NCI-H1930 (cell line): ENCODE measurements at places on chromosomes 12 and 14.

DNA sequence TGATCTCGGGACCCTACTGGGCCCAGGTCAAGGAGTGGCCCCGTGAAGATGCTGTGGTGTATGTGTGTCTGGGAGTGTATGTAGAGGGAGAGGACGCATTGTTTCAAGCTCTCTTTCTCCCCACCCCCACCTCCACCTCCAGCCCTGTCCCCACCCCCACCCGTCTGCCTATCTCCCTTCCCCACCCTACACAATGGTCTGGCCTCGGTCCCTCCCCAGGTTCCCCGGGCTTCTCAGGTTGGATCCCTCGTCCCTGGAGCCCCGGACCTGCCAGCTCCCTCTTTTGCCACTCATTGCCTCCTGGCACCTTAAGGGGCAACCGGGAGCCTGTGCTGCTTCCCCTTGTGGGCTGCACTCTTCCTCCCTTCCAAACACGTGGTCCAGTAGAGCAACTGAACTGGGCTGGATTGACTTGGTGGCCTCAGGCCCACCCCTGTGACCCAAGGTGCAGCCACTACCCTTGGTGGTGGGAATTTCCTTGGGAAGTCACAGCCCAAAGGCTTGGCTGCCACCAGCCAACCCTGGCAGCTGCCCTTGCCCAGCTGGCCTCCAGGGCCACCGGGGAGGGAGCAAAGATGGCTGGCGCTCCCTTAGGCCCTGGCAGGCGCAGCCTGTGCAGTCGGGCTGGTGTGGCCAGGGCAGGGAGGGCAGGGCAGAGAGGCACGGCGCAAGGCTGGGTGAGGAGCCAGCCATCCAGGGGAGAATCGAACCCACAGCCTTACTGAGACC lies 628 bp downstream of the VRTN start:
- DNase-seq: no peak

- no peak for DNase-seq
These were observed 15.1 kb downstream of the CPNE8 start for GRCh38 chr12:38890102-38890855.

DNA sequence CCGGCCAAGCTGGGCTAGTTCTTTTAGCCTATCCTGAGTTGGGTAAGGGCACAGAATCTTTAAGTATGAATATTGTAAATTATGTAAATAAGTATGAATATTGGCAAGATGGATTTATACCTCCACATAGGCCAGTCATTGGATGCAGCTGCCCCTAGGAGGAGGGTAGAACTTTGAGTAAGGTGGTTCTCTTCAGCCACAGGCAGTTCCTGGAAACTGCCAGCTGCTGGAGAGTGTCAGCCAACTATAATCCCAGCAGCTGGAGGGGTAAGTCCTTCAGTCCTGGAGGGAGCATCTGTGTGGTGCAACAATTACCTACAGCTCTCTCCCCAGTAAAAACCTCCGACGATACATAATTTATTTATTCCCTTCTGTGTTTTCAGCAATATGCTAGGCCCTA lies 65.8 kb upstream of the TMPO start:
- no peak for DNase-seq

DNA sequence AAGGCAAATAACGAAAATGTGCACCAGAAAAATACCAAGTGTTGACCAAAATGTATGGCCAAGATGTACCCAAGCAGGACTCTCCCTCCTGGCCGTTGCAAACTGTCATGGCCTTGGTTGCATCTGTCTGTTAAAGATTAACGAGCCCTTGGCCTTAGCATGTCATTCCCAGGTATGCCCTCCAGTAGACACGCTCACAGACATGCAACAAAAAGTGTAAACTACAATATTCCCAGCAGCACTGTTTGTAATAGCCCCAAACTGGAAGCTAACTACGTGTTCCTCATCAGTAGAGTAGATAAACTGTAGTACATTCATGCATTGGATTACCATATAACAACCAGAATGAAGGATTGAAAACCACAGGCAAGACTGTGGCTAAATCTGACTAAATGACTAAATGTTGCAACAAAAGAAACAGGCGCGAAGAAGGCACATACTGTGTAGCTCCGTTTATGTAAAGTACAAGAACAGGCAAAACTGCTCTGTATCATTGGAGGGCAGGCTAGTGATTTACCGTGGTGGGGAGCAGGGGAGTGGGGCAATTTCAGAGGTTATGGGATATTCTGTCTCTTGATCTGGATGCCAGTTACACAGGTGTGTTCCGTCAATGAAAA lies 232.8 kb upstream of the DIO3 start:
- no peak for DNase-seq

- DNase-seq: no peak
These were observed 30.4 kb upstream of the DACT1 start for GRCh38 chr14:58607131-58607951.

DNA sequence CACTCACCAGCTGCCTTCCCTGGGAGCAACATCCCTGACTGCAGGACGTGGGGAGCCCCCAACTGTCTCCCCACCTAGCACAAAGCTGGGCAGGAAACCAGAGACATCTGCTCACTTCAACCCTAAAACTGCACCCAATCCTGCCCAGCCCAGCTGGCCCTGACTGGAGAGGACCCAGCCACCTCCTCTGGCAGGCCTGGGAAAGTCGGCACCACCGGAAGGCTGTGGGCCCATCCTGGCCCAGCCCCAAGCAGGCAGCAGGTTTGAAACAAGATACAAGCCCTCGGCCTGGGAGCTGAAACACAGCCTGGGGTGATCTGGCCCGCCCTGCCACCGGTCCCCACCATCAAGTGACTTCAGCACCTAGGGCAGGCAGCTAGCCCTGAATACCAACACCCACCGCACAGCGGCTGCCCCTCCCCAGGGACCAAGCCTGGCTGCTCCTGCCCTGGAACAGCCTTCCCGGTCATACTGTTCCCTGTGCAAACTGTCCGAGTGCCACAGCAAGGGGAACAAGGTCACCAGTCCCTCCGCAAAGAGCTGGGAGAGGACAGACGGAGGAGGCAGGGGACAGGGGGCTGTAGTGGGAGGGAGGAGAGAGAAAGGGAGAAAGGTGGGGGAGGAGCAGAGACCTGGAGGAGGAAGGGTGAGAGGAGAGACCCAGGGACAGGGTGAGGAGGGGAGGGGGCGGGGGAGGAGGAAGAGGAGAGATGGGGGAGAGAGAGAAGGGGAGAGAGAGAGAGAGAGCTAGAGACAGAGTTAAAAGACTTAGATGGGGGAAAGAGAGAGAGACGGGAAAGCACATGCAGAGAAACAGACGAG lies 115.7 kb downstream of the RFLNA start:
- no peak for DNase-seq

DNA sequence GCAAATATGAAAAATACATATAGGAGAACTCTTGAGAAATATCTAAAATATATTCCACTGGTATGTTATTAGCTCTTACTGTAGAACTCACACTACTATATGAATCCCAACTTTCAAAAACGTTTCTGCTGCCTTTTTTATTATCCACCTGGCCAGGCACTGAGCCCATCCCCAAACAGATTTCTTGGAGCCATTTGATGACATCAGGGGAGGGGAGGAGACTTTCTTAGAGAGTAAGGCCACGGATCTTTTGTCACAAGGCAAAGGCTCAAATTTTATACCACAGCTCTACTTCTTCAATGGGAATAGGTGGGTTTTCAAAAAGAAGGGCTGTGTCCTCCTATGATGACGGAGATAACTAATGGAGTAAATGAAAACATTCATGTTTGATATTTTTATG lies 83.0 kb downstream of the SLC25A21 start:
- DNase-seq: no peak

GRCh38 chr12:62123721-62124203 lies 136.4 kb upstream of the USP15 start:
- DNase-seq: peak; percentile 2

- DNase-seq: no peak
These were observed 136.1 kb downstream of the PAPOLA start for GRCh38 chr14:96638041-96638855.

- DNase-seq: no peak
These were observed 232.6 kb downstream of the EFCAB11 start for GRCh38 chr14:89721956-89722355.

DNA sequence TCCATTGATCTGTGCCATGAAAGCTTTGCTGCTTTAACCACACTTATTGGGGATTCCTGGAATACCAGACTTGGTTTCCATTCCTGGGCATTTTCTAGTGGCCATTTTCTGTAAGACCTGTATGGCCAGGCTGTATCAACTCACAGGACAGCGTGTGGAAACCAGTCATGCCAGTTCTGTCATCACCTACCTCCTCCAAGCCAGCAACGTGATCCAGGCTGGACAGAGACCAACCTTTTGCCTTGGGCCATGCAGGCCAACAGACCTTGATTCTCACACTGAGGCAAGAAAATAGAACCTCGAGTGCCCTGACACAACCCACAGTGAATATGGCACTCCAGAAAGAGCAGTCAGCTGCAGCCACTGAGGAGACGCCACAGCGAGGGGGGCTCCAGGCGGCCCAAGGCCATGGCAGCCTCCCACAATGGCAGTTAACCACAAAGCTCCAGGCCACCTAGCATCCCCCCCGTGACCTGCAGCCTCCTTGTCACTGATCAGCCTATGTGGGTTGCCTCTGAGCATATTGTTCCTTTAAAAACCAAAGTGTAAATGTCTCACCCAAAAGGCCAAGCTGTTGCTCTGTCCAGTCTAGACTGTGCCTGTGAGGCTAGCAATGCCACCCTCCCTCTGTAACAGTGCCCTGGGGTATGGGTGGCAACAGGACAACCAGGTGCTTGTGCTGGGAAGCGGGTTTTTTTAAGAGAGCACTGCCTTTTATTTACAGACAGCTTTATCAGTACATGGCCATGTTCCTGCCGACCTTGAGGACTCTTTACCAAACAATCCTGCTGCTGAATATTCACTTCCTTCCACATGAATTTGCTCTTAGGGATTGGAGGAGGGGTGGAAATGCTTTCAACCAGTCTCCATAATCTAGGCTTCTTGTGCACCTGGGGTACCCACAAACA lies 168.7 kb upstream of the HIF1A start:
- DNase-seq: no peak

DNA sequence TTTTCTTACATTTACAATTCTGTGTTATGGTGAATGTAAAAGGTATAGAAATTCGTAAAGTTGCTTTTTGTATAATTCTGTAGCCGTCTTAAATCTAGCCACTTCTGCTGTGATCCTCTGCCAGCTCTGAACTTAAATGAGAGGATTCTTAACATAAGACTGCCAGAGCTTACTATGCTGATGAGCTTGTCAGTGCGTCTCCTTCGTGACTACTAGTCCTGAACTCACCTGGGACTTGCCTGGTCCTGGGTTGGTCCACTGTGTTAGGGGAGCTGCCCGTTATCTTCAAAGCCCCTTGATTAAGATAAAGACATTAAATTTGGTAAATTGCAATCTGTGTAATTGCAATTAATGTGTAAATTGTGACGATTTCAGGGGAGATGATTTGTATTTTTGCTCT lies 44.7 kb downstream of the UNC79 start:
- DNase-seq: no peak

DNA sequence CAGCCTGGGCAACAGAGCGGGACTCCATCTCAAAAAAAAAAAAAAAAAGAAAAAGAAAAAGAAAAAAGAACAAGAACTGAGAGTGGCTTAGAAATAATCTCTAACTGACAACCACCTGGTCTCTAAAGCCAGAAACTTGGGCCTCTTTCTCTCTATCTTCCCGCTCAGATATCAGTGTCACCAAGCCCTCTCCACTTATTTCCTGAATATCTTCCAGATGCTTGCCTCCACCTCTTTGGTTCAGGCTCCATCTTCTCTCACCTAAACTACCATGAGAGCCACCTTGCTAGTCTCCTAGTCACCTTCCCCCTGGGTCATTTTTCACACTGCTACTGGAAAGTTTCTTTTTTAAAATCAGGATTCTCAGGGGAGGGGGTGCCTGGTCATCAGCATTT lies 1.8 kb upstream of the TM9SF1 start:
- DNase-seq: no peak

DNA sequence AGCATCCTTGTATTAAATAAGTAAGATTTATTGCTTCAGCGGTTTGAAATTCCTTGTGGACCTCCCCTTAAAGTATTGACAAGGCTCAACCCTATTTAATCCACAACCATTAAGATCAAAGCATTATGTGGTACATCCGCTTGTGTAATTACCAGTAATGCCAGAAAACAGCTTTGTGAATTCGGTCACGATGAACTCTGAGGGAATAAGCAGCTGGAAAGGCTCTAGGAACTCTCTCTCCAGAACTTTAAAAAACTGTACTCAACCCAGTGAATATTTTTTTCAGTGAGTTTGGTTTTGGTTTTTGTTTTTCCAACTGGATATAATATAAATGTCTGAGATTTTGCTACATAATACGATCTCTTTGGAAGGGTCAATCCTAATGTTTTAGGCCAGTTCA lies 49.3 kb upstream of the DIO2 start:
- DNase-seq: peak; percentile 56

DNA sequence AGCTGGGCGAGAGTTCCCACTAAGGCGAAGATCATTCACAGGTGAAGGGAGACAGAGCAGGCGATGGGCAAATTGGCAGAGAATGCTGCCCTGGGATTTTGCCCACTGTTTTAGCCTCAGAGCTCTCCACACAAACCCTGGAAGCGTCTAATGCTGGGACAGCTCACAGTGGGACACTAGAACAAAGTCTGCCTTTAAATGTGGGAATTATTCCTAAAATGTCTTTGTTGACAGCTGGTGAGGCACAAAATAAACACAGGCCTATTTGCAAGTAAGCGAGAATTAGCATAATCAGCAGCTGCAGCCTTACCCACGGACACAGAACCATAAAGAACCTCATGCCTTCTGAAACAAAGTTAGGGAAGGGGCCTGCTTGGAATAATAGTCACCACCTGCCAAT lies 824.5 kb downstream of the AACS start:
- no peak for DNase-seq

GRCh38 chr12:54689984-54690383 lies 41.8 kb upstream of the DCD start:
- no peak for DNase-seq

- DNase-seq: no peak
These were observed 38.8 kb downstream of the SLC15A5 start for GRCh38 chr12:16238661-16239060.
